Stimulated activated CD4-positive, alpha-beta T cell treated with anti-CD3 and anti-CD28 coated beads, Interleukin-15, amount 100 ng/mL, for 24 hours (primary cell): ENCODE measurements at places on chromosomes 2 and 18.

GRCh38 chr2:167640096-167640495 is 607.3 kb downstream of the STK39 start:
- DNase-seq = no peak

- DNase-seq = no peak
Measured at GRCh38 chr2:135999899-136000298, 14.5 kb upstream of the DARS1 start.

DNA sequence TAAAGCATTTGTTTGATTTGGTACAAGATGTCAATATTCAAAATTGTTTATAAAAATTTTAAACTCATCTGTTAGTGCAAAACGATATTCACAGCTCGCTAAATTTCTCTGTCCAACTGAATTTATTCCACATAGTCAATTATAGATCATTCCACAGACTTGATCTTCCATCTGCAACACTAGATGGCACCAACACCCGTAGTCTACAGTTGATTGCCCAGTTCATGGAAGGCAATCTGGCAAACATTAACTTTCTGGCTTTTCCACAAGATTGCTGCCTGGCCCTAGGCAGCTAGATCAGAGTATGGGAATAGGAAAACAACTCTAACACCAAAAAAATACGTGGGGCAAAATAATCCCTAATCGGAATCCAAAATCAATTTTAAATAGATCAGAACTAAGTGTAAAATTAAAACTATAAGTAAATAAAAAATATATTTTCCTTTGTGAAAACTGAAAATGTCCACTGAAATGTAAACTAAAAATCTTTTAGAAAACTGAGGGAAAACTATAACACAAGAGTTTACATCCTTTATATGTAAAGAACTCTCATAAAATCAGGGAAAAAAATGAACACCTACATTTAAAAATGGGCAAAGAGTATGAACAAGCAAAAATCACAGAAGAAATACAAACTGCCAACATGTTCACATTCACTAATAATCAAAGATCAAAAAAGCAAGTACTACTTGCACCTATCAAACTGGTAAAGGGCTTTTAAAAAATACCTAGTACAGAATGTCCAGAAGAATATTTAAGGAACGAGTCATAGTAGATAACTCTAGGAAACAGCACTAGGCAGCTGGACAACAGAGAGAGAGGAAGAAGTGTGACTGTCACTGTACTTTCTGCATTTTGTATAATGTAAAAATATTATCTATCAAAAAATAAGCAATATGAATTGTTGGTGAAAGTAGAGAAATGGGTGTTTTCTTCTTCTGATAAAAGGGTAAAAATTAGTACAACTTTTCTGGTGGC is 35.0 kb downstream of the RTN4 start:
- peak; percentile 27 for DNase-seq

DNA sequence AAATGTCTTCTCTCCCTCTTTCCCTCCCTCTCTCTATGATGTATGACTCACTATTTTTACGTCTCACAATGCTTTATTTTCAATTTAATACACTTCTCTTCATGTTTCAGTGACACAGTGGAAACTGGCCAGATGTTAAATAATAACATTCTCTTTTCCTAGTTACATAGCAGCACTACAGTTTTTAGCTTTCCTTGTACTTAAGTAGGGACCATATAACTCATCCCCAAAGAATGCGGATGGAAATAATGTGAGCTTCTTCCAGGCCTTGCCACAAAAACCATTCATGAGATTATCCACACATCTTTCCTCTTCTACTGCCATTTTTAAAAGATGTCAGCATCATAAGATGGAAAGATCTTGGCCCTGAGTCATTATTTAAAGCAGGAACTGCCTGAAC is 789.4 kb downstream of the LRP1B start:
- DNase-seq = no peak

DNA sequence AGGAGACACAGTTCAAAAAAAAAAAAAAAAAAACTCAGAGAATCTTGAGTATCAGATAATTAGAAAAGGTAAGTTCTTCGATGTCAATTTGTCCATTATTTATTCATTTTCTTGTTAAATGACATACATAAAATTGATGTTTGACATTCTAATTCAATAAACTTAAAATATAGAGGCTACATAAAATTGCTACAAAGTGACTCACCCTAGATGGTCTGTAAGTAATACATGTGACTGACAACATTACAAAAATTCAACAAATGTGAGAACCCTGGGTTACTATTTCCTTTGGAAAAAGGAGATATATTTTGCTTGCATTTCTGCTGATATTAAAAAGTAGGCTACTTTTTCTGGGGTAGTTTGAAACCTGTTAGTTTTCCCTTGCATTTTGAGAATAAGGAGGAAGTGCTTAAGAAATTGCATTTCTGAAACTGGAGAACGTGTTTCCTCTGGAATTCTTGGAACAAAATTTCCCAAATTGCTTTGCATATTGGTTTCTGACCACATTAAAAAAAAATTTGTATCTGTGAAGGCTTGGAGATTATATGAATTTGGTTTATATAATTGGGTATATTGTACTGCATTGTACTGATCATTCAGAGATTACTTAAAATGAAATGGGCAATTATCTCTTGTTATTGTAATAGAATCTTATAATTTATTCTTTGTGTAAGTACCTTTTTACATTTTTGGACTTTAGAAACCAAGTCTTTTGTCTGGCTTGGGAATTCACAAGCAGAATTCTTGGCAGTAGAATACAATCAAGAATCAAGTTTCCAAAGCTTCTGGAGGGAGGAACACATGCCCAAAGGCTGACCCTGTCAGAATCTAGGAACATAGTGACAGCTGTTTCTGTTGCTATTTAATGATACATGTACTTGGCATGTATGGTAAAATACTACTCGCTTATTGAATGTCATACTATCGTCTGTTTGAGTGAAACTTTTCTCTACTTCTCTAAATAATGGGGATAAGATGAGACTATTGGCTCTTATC is 106.1 kb downstream of the DSEL start:
- no peak for DNase-seq

DNA sequence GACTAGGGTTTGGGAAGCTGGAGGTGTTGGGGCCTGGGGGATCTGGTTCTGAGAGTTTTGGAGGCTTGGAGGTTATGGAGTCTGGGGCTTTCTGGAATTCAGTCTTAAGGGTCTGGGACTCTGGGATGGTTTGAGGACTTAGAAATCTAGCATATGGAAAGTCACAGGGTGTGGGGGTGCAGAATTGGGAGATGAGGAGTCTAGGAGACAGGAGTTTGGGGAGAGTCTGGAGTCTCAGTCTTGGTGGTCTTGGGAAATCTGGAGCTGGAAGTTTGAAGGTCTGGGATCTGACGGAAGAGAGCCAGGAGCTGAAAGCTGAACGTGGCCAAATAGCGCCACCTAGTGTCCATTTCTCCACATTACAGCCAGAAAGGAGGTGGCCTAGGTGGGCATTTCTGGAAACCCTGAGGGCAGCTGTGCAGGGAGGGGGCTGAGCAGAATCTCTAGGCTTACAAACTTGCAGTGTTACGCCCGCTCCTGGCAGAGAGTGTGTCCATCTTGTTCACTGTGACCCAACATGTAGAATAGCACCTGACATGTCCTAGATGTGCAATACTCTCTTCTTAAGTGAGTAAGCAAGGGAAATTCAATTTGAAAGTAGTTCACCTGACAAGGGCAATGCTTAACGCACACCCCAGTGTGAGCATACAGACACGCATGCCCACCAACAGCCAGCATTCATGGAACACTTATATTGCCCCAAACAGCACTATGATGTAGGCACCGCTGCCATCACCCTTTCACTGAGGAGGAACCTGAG is 204.8 kb downstream of the TFCP2L1 start:
- DNase-seq = peak; percentile 57

DNA sequence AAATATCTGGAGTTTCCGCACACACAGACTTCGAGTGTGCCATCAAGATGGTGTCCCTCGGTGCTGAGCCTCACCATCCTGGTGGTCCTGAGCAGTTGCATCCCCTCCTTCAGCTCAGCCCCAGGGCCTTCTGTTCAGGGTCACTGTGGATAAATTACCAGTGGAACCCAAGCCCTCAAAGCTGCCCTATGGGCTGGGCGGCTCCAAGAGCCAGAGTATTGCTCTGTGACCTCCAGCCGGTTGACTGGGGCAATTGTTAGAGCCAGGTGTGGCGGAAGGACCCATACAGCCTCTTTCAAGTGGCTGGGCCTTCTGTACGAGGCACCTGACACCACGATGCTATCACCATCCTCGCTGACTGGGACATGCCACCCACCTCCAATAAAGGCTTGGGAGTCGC is 215.5 kb downstream of the GBX2 start:
- DNase-seq = no peak

DNA sequence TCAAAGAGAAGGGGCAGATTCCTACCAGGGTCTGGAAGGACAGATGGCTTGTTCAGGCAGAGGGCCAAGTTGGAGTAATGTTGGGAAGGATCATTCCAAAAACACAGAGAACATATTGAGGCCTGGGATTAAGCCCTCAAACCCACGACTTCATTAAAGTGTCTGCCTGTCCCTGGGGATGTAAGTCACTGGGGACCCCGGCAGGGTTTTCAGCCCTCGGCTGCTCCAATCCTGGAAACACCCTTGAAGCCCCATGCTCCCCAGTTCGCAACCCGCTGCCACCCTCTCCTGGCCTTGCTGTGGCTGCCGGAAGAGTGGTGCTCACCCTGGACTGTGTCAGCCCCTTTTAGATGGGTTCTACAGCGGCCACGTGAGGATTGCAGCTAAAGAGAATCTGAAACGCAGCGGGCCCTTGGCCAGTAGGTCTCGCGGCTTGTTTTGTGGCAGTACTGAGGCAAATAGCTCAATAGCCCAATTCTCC is 79.9 kb downstream of the EPAS1 start:
- DNase-seq = no peak

GRCh38 chr2:84459018-84459943 is at the start of gene SUCLG1:
Gene SUCLG1, minus strand, starts transcription at chr2:84459280. Its CDS starts 11 bp downstream, at chr2:84459269.
- DNase-seq = peak; percentile 90

DNA sequence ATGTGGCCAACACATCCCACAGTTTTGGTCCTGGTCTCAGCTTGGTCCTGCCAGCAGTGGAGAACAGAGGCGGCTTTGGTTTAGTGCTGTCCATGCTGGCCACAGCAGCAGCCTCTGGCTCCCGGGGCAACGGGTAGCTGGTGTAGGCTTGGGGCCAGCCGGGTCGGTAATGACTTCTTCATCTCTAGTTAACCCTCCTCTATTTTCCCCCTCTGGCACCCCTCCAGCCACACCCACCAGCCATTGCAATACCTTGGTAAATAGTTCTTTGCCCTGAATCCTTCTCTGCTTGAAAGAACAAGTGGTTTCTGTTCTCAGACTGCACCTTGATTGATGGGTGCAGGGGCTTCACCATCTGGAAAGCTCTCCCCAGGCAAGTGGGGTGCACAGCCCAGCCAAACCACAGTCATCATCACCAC is 31.7 kb upstream of the ZNF396 start:
- no peak for DNase-seq

- no peak for DNase-seq
Measured at GRCh38 chr18:41982942-41983660, 28.1 kb downstream of the PIK3C3 start.

DNA sequence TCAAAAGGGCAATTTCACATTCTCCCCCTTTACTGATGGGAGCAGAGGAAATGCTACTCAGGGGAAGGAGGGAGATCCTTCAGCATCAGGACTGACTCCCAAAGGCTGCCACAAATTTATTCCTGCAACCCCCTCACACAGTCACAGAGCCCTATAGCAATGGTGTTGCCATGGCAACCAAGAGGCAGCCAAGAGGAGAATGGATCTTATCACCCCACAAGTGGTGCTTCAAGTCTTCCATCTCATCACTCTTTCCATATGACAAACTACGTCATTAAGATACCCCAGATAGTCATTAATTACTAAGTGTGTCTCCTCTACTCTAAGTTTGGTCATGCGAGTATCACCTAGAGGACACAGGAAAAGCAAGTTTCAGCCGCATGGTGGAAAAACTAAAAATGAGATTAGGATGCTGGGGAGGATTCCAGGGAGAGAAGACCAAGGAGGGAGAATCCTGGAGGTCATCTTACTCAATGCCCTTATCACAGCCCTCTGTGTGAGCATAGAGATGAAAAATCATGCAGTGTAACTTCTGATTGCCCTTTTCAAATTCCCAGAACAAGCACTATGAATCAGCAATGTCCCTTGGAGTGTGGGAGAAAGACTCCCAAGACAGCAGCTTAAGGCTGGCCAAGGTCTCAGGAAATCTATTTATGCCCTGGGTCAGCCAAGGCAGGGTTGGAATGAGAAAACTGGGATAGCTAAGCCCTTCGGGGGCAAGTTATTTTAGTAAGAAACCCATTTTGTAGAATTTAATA is 885.7 kb upstream of the KLHL29 start:
- no peak for DNase-seq

DNA sequence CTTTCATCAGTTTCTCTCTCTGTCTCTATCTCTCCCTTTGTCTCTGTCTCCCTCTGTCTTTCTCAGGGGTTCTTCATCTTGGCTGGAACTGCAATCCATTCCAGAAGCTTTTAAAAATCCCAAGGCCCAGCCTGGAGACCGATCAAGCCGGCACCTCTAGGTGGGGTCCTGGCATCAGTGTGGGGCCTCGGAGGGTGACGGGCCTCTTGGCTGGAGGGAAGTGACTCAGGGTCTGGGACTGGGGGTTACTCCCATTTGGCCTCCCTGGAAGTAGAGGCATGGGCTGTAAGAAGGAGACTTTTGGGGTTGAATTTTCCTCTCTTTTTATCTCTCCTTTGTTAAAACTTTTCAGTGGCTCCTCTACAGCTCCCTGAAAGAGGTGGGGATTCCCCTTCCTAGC is 52.8 kb upstream of the OTOF start:
- no peak for DNase-seq

DNA sequence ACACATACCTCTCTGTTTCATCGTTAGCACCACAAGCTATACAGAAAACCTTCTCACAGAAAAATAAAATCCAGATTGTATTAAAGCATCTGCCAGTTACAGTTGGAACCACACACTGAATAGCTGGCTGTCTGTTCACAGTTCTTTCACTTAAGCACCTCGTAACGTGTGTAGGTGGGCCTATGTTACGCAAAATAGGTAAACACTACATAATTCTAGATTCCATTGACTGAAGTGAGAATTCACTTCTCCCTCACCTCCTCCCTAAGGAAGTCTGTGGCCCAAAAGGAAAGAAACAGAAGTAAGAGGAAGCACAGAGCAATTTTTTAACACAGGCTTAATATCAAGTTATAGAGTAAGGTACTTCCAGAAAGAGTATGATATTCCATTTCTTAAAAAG is 24.9 kb downstream of the PELI1 start:
- no peak for DNase-seq

GRCh38 chr2:62375113-62375420 is 130.9 kb downstream of the TMEM17 start:
- DNase-seq = no peak

DNA sequence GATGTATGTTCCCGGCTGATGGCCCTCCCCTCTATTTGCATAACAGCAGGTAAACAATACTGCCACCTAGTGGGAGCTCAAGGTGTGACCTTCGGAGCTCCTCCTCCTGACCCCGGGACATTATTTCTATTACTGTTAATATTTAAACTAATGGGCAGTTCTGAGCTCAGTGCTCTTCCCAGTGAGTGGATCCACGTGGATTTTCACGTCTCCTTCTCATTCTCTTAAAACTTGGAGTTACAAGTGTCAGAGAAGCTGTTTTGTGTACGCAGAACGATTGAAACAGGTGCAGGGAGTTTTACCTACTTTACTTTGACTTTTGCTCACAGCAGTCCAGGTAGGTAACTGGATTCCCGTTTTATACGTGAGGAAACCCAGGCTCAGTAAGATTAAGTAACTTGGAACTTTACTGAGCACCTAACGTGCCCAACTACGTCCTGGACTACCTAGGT is 127.3 kb downstream of the PRKCE start:
- peak; percentile 77 for DNase-seq
